ENCODE measurements at places on chromosomes 5 and 9.

GRCh38 chr5:111966290-111966689, 209.3 kb upstream of the NREP start:
- no peak for DNase-seq

DNA sequence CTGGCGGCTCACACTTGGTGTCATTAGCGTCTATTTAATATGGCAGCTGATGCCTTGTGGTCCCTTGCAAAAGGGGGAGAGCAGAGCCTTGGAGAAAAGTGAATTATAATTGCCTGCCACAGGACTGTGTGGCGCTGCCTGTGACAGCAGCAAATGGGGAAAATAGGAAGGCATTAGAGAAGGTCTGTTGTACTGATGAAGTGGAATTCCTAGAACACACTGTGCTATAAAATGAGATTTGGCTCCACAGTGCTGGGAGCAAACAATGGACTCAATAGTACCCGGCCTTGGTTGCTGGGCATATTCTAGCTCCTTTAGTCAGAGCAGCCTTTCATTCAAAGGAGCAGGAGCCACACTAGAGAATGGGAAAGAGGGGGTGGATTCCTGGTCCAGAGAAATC, 21.3 kb downstream of the SEMA6A start:
- DNase-seq = no peak

GRCh38 chr5:111695991-111696390, 61.0 kb downstream of the NREP start:
- no peak for DNase-seq

DNA sequence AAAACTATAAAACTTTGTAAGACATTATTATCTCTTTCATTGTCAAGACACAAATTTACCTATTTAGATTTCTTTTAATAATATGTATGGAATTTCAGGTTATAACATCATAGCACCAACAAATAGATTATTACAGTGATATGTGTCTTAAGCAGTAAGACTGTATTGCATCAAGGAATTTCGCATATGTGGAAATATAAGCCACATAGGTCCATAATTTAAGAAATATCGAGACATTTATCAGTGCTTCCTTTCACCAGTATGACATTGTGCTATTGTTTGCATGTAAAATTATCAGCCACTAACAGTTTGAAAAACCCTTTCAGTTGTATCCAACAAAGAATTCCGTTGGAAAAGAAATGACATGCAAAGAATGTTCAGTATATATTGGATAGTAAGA, 186.7 kb upstream of the RASA1 start:
- DNase-seq = no peak

- DNase-seq = no peak
Measured at GRCh38 chr5:7683753-7684152, 167.2 kb downstream of the CFAP90 start.
